ENCODE measurements at places on chromosomes 5 and 9.

DNA sequence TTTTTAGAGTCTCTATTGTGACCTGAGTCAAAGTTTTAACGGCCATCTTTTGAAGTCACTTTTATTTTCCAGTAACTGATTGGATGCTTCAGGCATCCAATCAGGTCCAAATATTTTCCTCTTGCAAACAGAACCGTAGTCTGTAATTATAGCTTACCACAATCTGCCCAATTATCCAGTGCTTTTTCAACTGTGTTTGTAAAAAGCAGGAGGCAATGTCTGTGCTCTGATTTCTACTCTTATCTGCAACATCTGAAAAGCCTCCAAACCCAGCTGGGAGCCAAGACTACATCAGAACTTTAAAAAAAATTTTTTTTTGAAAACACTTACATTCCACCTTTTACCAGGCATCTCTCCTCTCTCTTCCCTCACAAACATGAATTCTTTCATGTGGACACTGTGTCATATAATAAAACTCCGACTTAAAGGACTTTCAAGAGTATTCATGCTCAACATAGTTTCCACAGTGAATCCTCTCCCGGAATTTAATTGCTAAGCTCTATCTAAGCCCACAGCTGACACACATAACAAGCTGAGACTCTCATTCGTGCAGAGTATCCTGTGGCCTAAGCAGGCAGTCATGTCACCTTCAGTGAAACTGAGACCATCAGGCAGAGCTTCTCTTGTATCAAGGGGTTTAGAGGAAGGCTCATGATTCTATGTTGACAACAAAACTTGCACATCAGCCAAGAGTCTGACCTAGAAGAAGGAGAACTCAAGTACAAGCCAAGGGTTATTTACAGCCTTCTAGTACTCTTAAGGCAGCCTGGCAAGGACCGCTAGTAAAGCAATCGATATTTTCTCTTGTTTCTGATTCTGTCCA lies 272.7 kb downstream of the TLE1 start:
- no peak for DNase-seq

DNA sequence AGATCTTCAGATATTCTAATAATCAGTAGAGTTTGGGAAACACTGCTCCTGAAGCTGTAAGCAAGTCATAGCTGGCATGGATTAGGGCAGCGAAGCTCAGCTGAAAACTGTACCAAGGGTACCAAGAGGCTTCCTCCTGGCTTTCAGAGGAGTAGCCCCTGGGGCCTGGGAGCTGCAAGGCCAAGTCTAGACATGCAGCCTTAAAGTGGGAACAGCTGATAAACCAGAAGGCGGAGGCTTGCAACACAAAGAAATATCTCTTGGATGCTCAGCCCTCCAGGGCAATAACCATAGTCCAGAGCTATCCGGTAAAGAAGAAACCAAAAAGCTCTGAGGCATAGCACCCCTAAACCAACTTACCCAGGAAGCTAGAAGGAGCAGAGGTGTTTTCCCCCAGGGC lies 51.5 kb downstream of the MRPS30 start:
- DNase-seq = no peak

GRCh38 chr5:362189-362588 lies 40.7 kb downstream of the AHRR start:
- no peak for DNase-seq

GRCh38 chr9:129009584-129010141 lies 18.5 kb downstream of the SH3GLB2 start:
- no peak for DNase-seq

DNA sequence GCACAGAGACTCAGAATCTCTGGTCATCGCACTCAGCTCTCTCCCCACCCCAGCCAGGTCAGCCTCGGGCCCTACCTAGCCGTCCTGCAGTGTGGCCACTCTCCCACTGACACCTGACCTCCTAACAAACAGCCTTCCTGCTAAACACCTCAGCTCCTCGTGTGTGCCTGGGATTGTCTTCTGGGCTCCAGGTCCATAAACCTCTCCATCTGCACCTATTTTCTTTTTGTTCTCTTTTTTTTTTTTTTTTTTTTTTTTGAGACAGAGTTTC lies 193.6 kb downstream of the ROR2 start:
- no peak for DNase-seq

- peak; percentile 1 for DNase-seq
Observed at GRCh38 chr5:109563739-109564138, 126.0 kb upstream of the MAN2A1 start.

GRCh38 chr5:35773967-35774366 lies 82.7 kb upstream of the IL7R start:
- DNase-seq = no peak

DNA sequence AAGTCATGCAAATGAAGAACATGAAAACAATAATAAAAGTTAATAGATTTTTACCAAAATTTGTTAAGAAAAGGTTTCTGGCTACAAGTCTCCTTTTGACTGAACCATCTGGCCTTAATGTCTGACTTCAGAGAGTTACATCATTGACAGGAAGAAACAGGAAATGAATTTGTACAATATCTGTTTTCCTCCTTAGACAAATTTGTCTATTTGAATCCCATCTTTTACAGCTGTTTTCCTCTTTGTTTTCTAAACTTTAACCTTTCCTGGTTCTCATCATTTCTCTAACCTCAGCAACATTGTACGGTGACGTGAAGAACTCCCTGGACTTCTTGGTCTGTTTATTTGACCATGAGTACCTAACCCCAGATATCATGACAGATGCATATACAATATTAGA lies 567.5 kb upstream of the RIOK2 start:
- no peak for DNase-seq

DNA sequence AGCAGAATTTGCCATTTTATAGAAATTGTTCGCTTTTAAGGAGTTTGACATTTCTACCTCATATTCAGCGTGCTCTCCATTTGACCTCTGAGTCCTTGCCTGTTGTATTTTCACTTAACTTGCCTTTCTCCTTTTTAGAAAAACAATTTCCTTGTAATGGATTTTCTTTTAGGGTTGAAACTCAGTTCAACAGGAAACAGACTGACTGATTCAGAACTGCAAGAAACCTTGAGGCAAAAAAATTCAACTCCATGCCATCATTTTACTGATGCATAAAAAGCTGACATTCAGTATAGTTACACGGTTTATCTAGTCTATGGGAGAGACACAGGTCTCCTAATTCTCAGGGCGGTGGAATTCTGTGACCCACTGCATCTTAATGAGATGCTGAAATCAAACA lies 59.8 kb downstream of the MRPS30 start:
- DNase-seq = no peak

Data from HL-60 (cell line).